Pancreas (tissue), 10 donors: ENCODE measurements at places on chromosomes 5 and 9. TPM values are rescaled to one million over a fixed set of nuclear protein-coding genes. Genes with fewer than 3 reads are reported as not detected.

DNA sequence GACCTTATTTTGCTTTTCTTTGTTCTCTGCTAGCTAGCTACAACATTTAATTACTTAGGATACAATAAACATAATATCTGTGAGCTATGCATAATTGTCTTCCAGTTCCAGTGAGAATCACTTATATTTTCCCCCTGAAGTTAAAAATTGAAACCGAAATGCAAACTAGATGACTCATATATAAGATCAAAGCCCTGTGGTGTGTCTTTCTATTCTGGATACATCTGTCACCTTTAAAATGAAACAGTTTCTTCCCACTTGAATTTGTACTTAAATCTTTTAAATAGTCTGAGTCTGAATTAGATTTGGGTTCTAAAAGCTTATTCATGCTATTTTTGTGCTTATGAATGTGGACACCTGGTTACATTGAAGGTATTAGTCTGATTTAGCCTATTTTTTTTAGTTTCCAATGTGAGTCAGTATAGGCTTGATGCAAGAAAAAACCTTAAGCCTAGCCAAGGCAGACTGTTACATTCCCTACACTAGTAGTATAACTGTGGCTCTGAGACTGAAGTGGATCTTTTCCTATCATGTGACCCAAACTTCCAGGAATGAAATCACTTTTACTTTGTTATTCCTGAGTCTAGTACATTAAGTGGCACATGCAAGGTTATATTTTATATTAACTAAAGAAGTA lies 703.5 kb upstream of the RGMB start:
- no peak overlapping the region for H3K27ac ChIP-seq
- H3K4me3 ChIP-seq, result no peak overlapping the region
- DNase-seq, result no peak
- no peaks in the 10 kb centered on the region for H3K4me1 ChIP-seq

DNA sequence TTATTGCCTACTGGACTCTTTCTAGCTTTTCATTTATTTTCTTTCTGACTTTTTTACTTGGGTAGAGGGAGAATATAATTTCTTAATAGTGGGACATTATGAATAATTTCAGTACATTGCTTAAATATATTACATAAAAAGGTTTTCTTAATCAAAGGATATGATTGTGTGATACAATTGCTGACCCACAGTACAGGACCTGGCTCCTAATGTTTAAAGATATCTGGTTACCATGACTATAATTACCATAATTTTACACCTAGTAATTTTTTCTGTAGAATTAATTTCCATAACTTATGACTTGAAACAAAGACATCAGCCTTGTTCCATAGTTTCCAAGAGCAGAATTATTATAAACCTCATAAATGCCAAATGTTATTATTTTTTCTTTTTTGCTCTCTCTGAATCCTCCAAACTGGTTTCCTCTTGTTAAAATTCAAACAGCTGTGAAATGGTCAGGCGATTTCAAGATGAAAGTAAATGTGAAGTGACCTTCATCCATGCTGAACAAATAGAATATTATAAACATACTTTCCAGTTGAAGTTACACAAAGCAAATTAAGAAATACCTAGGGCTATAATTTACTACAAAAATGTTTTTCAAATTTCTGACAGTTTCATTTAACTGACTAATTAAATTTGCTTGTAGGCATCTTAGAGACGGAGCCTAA lies 301.2 kb upstream of the TYRP1 start:
- H3K36me3 ChIP-seq, result no peaks in the 10 kb centered on the region
- no peak for DNase-seq
- no peak overlapping the region for H3K27ac ChIP-seq
- no peaks in the 10 kb centered on the region for H3K27me3 ChIP-seq
- H3K4me3 ChIP-seq, result no peak overlapping the region

- H3K27me3 ChIP-seq, result no peaks in the 10 kb centered on the region
- peak overlapping the region; percentile 22 for H3K4me3 ChIP-seq
- no peak overlapping the region for H3K27ac ChIP-seq
- H3K4me1 ChIP-seq, result no peaks in the 10 kb centered on the region
- H3K36me3 ChIP-seq, result no peaks in the 10 kb centered on the region
These were observed 125.1 kb downstream of the PDE4D start for GRCh38 chr5:59768152-59769040.

DNA sequence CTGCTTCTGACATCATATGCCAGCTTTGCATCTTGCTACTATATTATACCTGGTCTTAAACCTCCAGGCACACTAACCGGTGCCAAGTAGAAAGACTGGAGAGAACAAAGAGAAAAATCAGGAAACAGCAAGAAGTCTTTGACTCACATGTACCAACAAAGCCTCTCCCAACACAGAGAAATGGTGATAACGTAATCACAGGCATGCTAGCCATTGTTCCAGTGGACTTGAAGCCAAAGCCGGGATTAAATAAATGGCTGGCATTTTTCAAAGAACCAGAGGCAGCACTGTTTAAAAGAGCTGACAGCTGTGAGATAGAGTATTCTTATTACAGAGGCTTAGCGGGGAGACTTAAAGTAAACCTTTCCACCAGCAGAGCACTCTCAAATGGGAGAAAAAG lies 148.4 kb upstream of the NFIL3 start:
- H3K4me1 ChIP-seq, result no peaks in the 10 kb centered on the region
- no peaks in the 10 kb centered on the region for H3K27me3 ChIP-seq
- no peak overlapping the region for H3K4me3 ChIP-seq

- H3K4me1 ChIP-seq, result no peaks in the 10 kb centered on the region
- H3K27ac ChIP-seq, result no peak overlapping the region
- H3K4me3 ChIP-seq, result no peak overlapping the region
- DNase-seq, result no peak
These were observed 87.3 kb upstream of the GRHPR start for GRCh38 chr9:37335238-37335637.

GRCh38 chr9:106600955-106601560 lies 261.9 kb upstream of the ZNF462 start:
- H3K4me1 ChIP-seq, result no peaks in the 10 kb centered on the region
- H3K4me3 ChIP-seq, result no peak overlapping the region
- no peak for DNase-seq
- H3K27ac ChIP-seq, result no peak overlapping the region
- no peaks in the 10 kb centered on the region for H3K36me3 ChIP-seq

The GPSM1 gene
- total RNA-seq, result 8.4 TPM

The ADAMTS16 gene
- 3.5 TPM for total RNA-seq

The LCN2 gene
- 6.3 TPM for total RNA-seq
